ENCODE measurements at places on chromosomes 6 and 20. TPM values are rescaled to one million over a fixed set of nuclear protein-coding genes. Genes with fewer than 3 reads are reported as not detected.

- peak; percentile 75 for DNase-seq
Observed at GRCh38 chr20:38221119-38221589, 39.4 kb downstream of the KIAA1755 start.

DNA sequence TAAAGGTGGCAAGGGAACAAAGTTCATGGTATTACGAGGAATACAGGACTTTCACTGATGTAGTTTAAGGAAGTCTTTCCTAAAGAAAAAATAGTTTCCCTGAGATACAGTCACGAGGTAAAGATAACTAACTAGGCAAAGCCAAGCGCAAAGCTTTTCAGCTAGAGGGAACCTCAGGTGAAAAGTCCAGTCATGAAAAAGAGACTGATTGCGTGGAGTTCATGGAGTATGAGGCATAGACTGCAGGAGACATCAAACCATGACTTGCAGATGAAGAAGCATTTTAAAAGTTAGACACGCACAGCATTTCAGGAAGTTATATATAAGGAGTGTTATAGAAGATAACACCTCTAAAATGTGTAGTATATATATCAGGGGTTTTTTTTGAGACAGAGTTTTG is 205.6 kb upstream of the ZNF184 start:
- DNase-seq: no peak

GRCh38 chr6:77324866-77325265 is 138.4 kb downstream of the HTR1B start:
- DNase-seq: no peak

DNA sequence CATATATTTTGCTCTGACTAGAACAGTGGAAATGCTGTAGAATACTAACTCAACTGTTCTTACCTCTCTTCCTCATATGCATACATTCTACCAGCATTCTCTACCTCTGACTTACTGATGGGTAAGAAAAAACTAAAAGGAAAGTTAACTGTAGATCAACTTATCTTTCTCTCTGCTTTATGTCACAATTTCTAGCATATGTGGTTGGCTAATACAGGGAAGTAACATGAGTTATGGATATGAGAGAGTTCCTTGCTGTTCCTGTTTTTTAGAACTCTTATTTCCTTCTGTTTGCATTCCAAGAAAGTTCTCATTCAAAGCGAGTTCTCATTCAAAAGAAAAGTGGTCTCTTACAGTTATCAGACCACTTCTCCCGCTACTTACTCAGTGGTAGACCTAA is 226.8 kb upstream of the SGK1 start:
- DNase-seq: no peak

HSPA1L gene
- total RNA-seq: 0.87 TPM

DNA sequence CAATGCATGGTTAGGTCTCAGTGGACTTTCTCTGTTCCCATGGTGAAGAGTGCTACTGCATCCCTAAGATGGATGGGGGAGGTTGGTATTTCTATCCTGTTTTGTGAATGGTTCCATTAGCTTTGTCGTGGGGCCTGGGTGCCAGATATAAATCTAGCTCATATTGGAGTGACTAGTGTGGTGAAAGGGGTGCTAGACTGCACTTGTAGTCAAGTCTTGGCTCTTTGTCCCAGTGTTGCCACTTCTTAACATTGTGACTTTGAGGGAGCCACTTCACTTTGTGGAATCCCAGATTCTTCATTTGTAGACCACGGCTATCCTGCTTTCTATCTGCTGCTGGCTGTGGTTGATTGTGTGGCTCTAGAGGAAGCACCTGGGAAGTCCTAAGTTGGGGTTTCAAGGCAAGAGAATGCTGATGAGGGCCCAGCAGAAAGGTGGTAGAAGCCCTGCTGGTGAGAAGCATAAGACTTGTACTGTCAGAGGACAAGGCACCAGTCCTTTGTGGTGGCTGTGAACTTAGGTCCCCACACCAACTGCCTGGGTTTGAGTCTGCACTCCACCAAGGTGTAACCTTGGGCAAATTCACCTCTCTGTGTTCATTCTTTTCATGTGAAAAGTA is 44.1 kb downstream of the VAPB start:
- no peak for DNase-seq

GRCh38 chr6:144338951-144339700 is 54.0 kb downstream of the UTRN start:
- DNase-seq: no peak

All from SJSA1 (cell line).